DMS153 (cell line): ENCODE measurements at places on chromosomes 4 and X.

- peak; percentile 78 for DNase-seq
Observed at GRCh38 chr4:6917461-6918271, 8.0 kb downstream of the TBC1D14 start.

- no peak for DNase-seq
Observed at GRCh38 chr4:2305766-2306501, 44.0 kb upstream of the MXD4 start.

GRCh38 chr4:7885216-7886006 is 54.2 kb downstream of the AFAP1 start:
- DNase-seq = no peak

DNA sequence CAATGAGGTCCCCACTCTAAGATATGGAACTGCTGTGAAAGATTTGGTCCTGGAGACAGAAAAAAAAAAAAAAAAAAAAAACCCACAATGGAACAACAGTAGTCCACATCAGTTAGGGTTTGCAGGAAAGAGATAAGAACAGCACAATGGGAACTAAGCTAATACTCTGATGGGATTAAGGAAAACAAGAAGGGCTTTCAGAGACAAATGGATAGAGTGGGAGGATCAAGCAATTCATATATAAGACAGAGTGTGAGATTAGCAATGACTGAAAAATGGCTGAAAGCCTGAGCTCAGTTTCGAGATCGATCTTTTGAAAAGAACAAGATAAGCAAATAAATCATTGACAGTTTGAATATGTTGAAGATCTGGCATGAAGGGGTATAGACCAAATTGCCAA is 188.4 kb upstream of the TRPC5 start:
- no peak for DNase-seq

- no peak for DNase-seq
Observed at GRCh38 chr4:113620032-113620431, 141.5 kb downstream of the CAMK2D start.

- peak; percentile 22 for DNase-seq
Observed at GRCh38 chr4:65023081-65023480, 613.8 kb upstream of the TECRL start.

GRCh38 chr4:13007802-13008470 is 476.2 kb downstream of the RAB28 start:
- DNase-seq = peak; percentile 61

GRCh38 chrX:72097098-72097497 is 34.6 kb downstream of the RTL5 start:
- no peak for DNase-seq

- DNase-seq = no peak
Observed at GRCh38 chr4:74181219-74181618, 23.3 kb downstream of the MTHFD2L start.

DNA sequence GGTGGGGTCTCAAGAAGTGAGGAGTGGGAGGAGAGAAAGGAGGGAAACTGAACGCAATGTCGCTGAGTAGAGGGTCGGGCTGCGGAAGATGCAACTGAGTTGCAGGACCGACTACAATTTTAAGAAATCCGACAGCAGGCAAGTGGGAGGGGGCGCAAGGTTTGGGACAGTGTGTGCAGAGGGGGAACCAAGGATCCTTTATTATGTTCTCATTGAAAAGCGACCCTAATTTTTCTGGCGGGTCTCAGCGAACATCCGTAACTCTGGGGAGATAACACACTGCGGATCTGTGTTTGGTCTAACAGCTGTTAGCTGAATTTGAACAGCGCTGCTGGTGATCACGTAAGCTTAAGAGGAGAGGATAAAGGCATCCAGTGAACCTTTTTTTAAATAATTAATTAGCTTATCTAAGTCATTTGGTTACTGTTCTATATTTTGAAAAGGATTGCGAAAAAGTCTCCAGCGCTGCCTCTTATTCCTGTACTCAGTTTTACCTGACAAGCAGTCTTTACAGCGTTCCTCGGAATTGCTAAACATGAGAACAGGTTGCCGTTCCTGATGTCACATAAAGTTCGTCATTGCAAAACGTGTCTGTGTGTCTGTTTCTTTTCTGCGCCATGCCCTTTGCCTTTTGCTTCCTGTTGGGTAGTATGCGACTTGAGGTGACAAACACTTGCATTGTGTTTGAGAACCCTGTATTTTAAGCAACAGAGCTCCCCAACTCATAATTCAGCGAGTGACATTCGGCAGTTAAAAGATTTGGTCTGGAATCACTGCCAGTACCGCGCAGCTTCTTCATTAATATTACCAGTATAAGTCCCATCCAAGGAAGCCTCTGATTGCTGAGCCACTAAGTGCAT is 1.3 kb downstream of the HTR2C start:
- DNase-seq = no peak

DNA sequence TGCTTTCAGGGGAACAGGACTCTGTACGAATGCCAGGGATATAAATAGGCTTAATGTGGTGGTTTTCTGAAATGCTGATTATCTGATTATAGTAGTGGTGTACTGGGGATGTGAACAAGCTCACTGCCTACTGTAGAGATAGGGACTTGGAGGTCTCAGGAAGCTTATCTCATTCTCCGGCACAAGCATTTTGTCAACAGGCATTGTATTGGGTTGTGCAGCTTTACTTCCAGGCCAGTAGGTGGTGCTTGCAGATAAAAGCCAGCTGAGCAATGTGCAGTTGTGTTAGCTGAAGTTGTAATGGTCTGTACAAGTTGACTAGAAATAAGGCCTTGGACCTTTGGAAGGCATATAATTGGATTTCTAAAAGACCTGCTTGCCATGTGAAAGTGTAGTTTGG is 49.5 kb upstream of the TMLHE start:
- DNase-seq = no peak
